Stimulated activated CD4-positive, alpha-beta T cell treated with anti-CD3 and anti-CD28 coated beads, TNF-alpha, amount 100 ng/mL, for 48 hours (primary cell): ENCODE measurements at places on chromosomes 1 and 21.

GRCh38 chr1:113042285-113043143 lies 30.5 kb upstream of the LRIG2 start:
- DNase-seq = peak; percentile 19

DNA sequence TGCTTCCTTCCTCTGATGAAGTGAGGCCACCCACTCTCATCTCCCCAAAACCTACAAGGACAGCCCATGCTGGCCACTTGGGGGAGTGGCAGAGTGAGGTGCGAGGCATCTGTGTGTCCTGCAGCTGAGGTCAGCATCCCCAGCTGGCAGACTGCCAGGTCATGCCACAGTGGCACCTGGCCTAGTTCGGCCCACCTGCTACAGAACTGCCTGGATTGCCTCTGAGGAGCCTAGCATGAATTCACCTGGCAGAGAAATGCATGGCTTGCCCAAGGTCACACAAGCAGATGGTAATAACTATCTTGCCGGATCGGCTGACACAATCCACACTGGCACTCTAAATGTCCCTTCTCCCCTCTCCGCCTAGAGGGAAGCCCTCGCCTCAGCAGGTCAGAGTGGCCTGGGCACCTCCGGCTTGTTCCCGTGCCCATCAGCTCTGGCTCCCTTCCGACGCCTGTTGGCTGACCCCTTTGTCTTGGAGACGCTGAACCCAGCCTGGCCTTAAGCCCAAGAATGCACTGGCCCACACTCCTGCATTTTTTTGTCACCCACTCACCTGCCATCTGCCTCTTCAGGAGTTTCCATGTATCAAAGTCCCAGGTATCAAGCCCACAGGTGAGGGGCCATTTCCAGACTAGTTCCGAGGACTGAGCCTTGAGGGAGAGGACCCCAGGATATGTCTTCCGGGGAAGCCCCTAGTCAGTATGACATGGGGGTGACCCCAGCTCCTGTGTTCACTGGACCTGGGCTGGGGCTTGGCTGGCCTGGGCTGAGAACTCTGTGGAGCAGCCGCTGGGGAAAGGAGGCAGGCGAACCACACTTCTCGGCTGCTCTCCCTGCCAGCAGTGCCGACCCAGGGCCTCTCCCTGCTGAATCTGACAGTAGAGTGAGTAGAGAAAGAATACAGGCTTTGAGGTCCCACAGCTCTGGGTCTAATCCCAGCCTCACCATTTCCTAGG lies 21.7 kb downstream of the ECE1 start:
- DNase-seq = no peak

DNA sequence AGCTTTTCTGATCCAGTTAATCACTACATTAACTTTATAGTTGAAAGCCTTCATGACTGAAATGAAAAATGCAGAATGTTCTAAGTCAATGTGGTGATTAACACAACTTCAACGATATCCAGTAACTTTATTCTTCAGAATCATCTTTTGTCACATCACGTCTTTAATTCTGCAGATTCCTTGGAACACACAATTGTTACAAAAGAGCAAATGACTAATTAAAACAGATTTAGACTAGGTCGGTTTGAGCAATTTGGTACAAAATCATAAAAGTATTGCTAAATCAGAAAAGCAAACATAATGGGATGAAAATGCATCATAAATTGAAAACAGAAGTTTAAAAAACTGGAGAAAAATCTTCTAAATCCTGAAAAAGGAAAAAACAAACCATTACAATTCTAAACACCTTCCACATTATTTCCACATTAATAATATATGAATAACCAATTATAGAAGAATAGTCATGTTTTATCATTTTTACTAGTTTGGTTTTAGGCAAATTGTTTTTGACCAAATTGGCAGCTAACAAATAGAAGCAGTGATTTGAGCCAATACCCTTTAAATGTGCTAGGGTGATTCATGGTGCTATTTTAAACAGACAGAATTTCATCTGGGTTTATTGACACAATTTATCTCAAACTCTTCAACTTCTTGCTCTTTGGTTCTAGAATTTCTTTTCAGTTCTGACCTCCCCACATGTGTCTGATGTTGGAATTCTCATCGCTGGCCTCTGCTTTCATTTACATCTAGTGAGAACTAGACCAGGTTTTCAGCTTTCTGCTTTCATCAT lies 468.1 kb upstream of the PTBP2 start:
- no peak for DNase-seq

DNA sequence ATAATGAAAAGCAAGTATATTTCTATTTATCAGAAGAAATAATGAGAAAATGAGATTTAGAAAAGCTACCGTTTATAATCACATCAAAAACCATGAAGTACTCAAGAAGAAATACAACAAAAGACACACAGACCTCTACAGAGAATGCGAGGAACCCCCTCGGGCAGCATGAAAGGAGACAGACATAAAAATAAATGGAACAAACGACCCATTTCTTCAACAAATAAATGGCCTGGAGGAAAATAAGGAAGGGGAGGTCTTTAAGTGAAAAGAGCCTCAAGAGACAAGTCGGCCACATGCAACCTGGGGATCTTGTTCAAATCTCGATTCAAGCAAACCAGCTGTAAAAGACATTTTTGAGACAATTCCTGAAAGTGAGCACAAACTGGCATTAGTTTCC lies 6.0 kb downstream of the CFAP74 start:
- no peak for DNase-seq

DNA sequence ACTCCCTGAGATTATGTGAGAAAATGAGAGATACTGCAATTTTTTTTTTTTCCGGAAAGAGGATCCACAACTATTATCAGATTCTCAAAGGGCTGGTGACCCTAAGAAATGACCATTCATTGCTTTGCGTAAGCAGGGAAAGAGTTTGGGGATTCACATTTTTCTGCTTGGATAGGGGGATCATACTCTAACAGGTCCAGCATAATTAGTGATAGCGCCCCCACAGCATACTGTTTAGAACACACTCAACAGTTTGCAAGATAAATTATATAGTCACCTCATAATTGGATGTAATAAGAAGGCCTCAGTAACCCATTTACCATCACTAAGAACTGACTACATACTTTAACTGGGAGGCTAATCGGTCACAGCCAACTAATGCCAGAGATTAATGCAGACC lies 1.9 kb downstream of the CCT3 start:
- DNase-seq = no peak

DNA sequence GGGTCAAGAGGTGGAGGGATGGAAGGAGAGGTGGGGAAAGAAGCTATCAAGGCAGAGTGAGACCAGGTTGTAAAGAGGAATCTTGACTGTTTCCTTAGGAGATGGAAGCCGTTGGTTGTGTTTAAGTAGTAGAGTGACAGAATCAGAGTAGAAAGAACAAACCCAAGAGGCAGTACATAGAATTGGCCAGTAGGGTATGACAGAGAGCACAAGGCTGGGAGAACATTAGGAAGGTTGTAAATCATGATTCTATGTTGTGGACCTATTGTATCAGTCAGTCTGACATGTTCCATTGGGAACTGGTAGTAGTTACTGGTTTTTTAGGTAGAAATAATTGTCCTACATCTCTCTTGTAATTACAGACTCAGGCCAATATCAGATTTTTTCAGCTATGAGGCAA lies 486.9 kb upstream of the USP24 start:
- DNase-seq = no peak

- DNase-seq = no peak
Observed at GRCh38 chr1:58779801-58780382, 4.0 kb downstream of the JUN start.

GRCh38 chr1:236834876-236835275 lies 39.8 kb downstream of the MTR start:
- DNase-seq = no peak
